Activated CD8-positive, alpha-beta memory T cell treated with anti-CD3 and anti-CD28 coated beads for 4 hours (primary cell): ENCODE measurements at places on chromosomes 4 and X.

DNA sequence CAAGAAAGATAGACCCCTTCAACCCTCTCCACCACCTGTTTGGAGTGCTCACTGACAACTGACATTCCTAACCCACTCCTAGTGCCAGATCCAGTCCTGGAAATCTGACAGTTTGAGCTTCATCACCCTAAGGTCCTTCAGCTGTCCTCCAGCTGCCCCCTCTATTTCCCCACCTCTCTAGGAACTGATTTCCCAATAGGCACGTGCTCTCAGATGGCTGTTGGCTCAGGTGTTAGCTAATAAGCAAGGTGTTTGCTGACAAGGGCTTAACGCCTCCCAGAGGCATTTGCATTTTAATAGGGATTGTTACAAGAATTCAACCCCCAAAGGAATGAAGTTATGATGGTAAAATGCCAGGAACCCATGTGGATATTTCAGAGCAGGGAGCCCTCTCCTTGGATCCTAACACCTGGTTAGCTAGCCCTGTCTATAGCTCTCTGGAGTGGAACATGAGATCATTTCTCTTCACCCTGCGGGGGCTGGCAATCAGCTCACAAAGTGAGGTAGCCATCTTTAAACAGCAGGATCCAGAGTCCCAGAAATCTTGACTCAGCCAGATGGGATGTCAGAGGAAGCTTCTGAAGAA is 348.5 kb upstream of the SFRP2 start:
- DNase-seq: no peak

DNA sequence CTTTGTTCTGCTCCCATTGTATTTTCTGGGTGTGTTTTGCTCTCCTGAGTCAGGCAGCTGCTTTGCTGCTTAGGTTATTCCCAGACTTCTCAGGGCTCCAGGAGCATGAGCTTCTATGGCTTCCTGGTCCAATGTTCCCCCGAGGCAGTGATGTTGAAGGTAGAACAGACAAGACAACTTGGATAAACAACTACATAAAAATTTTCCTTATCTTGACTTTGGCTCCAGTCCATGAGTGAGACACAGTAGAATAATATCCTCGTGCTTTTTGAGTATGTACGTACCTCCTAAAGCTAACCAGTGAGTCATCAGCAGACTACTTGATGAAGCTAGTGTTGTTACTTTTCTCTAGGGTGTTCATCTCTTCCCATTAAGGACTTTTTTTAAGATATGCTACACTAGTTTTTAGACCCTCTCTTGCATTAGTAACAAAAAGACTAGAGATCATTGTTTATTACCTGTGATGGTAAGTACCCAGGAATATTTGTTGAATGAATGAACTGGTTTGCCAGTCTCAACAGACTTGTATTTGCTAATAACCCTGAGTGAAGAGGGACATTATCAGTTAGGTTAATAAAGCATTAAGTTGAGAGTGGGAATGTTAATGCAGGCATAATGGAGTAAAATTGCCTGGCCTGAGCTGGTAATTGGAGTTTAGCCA is 131.9 kb downstream of the FHIP1A start:
- DNase-seq: no peak

- no peak for DNase-seq
Observed at GRCh38 chrX:74800062-74800461, 125.2 kb downstream of the NEXMIF start.

- no peak for DNase-seq
Observed at GRCh38 chrX:41518841-41519220, 71.7 kb downstream of the NYX start.

DNA sequence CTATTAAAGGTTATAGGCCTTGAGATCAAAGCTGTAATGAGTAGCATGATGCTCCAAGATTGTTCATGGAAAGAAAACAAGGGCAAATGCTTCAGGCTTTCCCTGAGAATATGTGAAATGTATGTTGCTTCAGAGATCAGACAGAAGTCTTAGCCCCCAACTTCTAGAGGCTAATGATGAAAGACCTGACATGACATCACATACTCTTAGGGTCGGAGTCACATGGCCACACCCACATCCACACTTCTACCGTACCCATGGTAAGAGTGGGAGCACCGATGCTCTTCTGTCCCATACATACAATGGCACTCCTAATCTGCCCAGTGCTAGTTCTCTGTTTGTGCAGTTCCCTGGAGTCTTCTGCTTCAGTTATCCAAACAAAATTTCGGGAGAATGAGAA is 111.9 kb upstream of the ACSL4 start:
- DNase-seq: no peak

DNA sequence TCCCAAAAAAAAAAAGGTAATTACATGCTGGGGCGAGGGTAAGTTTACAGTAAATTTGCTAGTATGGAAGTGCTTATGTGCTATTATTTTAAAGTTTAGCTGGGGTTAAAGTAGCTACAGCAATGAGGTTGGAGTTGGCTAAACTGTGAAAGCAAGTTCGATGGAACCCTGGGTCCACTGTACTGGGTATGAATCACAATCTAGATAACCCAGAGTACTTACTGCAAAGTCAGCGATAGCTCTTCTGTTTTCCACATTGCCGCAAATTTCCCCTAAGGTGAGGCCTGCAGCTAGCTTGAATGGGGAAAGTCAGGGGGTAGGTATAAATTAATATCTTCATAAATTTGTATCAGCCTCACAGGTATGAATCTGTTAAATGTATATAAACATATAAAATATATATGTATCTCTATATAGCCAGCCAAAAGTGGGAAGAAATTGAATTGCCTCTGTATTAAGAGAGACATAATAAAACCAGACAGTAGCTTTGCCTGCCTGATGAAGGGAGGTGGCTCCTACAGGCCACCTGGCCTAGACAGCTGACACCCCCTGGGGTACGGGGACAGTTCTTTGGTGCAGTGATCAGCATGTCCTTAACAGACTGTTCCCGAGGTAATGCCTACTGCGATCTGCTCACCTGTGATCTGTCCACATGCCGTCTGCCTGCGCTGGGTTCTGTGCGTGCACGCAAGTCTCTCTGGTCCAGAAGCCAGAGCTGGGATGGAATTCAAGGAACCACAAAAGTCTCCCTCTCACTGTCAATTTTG is 30.6 kb downstream of the CLRN2 start:
- DNase-seq: no peak

DNA sequence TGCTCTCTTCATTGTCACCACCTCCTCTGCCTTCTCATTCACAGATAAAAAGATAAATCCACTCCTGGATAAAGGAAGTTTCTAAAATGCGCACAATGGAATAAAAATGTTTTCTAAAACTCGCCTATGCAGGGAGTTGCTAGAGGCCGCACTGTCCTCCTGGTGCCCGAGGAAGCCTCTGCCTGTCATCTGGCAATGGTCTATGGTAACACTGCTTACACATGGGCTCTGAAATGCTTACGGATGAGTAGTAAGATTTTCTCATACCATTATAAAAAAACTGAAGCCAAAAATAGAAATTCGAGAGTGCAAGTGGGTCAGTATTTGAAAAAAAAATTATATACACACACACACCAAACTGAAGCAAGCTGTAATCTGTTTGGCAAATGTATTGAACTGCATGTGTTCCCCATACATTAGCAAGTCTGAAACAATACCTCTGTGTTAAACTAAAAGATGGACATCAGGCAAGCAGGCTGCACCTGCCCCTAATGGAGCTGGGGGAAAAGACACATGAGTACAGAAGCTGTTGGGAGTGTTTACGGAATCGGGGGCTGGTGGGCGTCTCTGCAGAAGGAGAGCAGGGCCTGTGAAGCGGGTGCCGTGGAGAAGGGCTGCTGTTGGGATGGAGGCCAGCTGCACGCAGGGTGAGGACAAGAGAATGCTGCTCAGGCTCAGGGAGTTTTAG is 103.3 kb upstream of the FAT1 start:
- no peak for DNase-seq

- DNase-seq: no peak
Observed at GRCh38 chr4:10856271-10856782, 171.8 kb upstream of the CLNK start.

GRCh38 chr4:82969414-82969813 is 41.2 kb downstream of the LIN54 start:
- no peak for DNase-seq

DNA sequence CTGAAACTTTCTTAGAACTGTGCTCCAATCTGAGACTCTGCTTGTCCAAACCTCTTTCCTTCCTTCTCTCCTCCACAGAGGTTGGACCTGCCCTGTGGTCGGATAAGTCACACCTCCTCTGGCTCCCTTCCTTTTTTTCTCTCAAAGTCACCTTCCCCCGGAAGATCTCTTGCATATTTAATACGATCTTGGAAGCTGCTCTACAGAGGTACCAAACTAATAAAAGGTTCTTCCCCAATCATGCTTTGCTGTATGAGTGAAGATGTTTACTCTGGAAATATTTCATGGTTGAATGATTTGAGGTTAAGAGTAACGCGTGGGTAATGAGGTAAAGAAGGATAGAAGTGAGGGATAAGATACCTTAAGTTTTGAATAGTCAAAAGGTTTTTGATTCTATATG is 166.0 kb downstream of the ATG4A start:
- DNase-seq: no peak

- DNase-seq: no peak
Observed at GRCh38 chr4:143643399-143643798, 57.1 kb downstream of the FREM3 start.

GRCh38 chr4:12889054-12889453 is 595.1 kb downstream of the RAB28 start:
- DNase-seq: no peak

DNA sequence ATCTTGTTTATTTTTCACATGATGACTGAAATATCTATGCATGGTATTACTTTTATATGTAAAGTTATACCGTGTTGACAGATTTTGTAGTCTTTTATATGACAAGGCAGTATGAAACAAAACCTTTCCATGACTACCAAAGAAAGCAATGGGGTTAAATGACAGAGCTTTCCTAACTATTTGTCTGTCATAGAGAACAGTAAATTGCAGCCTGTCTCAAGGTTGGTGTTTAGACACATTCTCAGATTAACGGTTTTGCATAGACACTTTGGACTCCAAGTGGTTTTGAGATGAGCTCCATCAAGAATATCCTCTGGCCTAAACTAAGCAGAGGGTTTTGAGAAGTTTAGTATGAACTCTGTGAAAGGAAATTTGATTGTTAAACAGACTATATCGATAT is 180.7 kb upstream of the TENM3 start:
- no peak for DNase-seq

- no peak for DNase-seq
Observed at GRCh38 chr4:124899997-124900396, 187.5 kb upstream of the ANKRD50 start.

- DNase-seq: no peak
Observed at GRCh38 chr4:7431696-7432530, 2.8 kb downstream of the PSAPL1 start.

DNA sequence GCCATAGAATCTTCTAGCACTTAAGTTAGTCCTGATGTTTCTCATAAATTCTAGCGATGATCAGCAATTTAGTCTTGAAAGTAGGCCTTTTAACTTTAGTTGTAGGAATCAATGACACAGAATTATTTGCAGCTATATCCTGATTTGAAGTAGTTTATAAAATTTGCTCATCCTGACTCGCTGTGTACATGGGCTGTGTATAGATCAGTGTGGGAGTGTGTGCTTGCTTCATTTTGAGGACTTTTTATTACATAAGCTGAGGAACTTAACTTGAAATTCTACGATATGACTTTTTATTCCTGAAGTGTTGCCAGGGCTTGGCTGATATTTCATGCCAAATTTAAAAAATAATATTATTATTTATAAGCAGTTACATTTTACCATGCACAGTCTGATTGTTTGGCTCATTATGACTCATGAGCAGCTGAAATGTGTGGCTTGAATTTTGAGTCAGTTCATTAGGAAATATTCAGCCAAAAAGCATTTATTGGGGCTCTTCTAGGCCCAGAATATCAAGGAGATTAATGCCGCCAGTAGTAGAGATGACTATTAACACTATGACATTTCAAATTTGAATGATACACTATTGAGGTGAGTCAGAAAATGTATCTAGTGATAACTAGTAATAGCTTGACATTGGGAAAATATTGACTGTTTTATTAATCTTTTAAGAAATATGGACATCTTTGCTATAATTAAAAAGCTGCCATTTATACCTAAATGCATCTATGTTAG is 128.9 kb upstream of the LIMCH1 start:
- no peak for DNase-seq

DNA sequence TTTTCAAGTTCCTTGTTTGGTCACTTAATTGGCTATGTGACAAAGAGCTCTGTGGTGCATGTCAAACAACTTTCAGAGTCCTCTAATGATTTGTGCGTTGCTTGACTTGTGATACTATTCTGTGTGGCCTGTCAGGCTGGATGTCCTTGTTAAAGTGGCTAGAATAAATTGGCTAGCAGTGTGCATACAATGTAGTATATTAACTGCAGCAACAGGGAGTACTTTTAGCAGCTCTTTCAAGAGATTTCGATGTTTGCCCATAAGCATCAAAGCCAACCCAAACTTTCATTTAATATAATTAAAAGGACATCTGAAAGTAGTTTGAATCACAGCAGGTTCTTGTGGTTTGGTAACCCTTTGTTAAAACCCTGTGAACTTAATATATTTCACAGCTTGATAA is 718.9 kb downstream of the ADGRL3 start:
- no peak for DNase-seq

DNA sequence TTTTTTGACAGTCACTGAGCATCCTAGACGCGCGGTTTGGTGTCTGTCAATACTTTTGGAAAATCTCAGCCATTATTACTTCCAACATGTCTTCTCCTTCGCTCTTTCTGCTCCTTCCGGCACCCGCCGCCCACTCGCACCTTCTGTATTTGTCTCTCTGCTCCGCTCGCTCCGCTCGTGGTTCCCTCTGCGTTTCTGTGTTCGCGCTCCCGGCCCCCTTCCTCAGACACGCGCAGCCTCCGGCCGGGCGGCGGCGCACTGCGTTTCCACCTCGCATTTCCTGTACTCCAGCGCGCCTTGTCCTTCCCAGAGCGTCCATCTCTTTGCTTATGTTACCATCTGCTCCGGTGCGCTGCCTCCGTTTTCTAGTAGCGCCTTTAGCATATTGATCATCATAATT is 21.1 kb downstream of the PDE6B start:
- no peak for DNase-seq

- DNase-seq: peak; percentile 72
Observed at GRCh38 chrX:71111141-71111843, at the start of gene IL2RG. TSS of gene IL2RG (minus strand) at chrX:71111577. CDS start at chrX:71111539, 38 bp downstream.

- no peak for DNase-seq
Observed at GRCh38 chrX:33307911-33308354, 96.6 kb upstream of the DMD start.

- no peak for DNase-seq
Observed at GRCh38 chrX:127011629-127012028, 192.1 kb downstream of the PRR32 start.
